ENCODE measurements at places on chromosomes 2 and 18.
A peak's percentile ranks its signal among the peaks of the same experiment; 100 is the strongest.

DNA sequence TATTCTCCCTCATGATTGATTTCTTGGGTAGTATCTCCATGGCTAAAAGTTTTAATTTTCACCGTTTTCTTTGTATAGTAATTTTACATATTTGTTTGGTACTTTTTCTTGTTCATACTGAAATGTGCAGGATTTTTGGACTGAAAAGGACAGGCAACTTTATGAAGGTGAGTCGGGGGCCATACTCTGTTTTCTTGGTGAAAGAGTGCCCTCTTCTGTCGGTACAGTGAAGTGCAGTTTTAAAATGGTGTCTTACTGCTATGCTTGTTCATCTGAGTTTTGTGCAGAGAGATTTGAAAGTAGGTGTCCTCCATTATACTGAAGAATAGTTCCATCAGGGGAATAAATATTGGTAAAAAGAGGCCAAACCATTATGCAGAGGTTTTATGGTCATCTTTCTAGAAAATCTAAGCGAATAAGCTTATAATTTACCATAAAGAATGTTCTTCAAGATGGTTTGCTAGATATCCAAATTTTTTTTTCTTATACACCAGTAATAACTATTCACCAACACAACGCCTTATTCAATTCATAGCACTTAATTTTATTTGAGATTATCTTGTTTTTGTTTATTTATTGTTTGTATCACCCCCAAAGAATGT, 8.7 kb upstream of the SERPINB13 start:
- no peak for DNase-seq

DNA sequence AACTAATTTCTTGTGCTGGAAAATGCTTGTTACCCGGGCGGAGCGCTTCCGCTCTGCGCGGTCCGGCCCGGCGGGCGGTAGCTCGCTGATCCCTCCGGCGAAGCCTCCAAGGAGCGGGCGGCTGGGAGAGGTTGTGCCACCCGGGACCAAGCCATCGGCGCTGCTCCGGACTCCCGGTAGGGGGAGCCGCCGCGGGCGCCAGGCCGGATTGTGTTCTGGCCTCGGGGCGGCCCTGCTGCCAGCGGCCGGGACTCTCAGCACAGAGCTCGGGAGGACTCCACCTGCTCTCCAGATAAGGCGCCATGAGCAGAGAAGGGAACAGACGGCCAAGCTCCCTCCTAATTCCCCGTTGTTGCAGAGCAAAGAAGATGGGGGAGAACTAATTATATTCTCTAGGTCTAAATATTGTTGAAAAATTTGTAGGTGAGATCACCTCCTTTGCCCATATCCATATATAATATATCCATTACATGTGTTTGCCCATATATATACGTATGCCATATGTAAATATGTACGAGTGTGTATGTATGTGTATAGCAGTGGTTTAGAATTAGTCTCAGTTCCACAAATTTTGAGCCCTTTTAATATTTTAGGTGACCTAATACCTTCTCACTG, 13.8 kb upstream of the SATB2 start:
- DNase-seq = peak; percentile 56

DNA sequence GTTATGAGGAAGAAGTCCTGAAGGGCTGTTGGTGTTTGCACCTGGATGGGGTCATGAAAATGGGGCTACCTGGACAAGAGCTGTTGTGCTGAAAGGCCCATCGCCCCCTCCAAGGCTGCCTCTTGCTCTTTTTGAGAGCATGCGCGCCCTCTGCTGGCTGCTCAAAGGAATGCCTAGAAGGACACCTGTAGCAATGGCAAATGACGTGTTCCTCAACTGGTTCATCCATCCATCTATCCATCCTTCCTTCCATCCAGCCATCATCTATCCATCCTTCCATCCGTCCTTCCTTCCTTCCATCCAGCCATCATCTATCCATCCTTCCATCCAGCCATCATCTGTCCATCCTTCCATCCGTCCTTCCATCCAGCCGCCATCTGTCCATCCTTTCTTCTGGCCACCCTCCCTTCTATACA, 17.2 kb upstream of the RPL31 start:
- DNase-seq = peak; percentile 82

DNA sequence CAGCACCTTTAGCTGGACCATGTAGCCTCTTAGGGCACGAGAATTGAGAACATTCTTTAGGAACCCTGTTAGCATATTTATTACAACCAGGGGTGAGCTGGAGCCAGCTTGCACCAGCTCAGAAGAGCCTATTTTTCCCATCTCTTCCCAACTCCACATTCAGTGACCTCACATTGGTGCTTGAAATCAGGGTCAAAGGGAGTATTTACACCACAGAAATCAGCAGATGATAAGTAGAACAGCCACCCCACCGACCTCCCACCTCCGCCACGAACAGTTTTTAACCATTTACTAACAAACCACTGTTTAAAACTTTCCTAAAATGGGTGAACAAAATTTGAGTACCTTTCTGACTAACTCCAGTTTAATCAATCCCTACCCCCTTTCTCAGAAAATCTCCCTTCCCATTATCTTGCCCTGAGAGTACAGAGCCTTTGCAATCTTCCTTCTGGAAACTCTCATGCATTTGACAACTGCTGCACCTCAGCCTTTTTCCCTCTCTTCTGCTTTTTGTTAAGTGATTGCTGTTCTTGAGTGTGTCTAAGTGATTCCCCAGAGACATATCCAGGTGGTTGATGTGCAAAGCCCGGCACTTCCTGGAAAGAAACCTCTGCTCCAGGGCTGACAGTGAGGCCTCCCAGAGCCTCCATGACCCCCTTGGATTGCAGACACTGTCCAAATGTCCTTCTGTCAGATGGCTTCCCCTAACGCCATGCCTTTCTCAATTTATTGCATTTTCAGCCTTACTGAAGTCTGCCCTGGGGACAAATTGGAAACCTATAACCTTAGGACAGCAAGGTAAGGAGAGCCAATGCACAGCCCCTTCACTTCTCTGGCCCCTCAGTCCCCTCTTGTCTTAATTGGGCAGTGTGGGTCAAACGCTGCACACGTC, 389.5 kb upstream of the TNP1 start:
- no peak for DNase-seq

GRCh38 chr2:237207646-237208045, 122.0 kb downstream of the COPS8 start:
- DNase-seq = no peak

GRCh38 chr2:204863336-204863735, 318.1 kb downstream of the PARD3B start:
- DNase-seq = no peak

DNA sequence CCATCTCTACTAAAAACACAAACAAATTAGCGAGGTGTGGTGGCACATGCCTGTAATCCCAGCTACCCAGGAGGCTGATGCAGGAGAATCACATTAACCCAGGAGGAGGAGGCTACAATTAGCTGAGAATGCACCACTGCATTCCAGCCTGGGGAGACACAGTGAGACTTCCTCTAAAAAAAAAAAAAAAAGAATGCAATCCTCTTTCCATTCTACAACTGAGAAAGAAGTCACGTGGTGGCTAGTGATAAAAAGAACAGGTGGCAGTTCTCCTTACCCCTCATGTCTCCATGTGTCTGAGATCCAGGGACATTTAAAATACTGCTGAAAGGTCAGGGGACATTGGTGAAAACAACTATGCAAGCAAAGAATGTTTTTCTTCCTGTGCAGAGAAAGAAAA, 24.4 kb upstream of the GPR39 start:
- no peak for DNase-seq

- DNase-seq = no peak
Measured at GRCh38 chr2:223896833-223897311, 48.3 kb downstream of the WDFY1 start.

GRCh38 chr2:233303252-233303651, 4.4 kb upstream of the SAG start:
- no peak for DNase-seq

GRCh38 chr2:236603361-236604015, 33.9 kb downstream of the ACKR3 start:
- DNase-seq = no peak

GRCh38 chr2:201007584-201007998, 44.1 kb upstream of the ORC2 start:
- DNase-seq = no peak

DNA sequence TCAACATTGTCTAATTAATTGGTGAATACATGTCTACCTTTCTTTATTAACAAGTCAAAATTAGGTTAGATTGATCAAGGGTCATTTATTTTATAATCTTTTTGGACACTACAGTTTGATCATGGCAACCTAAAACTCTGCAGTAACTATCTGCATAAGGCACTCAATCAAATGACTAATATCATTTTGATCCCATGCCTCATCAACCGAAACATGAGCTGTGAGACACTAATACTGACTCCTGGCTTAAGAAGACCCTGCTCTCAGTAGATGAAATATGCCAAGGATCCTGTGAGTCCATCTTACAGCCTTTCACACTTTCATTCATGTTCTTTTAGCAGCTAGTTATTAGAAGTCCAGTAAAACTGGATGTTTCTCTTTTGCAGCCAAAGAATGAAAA, 169.4 kb upstream of the CAVIN2 start:
- DNase-seq = no peak

DNA sequence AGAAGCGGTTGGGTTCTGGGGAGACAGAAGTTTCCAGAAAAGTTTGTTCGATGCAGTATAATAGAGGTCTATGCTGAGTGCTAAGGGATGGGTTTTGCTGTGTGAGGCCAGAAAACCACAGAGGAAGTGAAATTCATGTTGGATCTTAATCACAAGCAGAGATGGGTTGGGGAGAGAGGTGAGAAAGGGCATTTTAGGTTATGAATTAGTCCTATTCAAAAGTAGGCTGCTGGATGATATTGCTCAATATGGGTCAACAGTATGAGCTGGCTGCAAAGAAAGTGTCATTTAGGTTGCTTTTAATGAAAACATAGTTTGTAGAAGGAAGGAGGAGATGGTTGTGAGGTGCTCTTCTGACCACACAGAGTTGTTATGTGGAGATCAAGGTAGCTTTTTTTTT, 118.8 kb upstream of the LHCGR start:
- no peak for DNase-seq
